ENCODE measurements at places on chromosomes 12 and 14.
A peak's percentile ranks its signal among the peaks of the same experiment; 100 is the strongest.

DNA sequence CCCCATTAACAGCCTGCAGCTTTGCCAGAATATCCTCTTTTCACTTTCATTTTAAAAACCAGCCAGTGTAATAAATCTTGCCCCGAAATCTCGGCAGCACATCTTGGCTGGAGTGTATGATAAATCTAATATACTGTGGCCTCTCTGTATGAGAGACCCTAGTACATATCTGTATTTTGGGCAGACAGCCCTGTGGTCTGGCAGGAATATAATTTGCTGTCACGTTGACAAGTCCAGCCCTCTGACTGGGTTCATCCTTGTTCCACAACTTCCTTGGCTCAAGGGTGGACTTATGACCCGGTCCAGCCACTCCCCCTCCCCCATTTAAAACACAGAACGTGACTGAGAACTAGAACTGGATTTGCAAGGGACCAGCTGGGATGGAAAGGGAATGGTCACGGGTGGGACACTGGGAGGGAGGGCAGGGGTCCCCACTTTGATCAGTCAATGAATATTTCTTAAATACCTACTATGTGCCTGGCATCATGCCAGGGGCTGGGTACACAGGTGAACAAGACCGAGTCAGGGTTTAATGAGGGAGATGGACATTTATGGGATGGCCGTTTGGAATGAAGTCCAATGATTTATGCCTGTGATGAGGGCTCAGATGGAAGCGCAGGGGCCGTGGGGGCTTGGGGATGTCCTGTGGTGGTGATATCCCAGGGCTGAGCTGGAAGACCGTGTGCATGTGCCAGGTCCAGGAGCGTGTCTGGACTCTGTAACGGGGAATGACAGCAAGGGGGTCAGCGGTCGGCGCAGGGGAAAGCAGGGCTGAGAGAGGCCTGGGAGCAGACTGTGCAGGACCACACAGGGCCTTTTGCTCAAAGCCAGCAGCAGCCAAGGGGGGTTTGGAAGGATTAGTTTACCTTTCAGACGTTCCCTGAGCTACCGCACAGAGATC lies 190.5 kb downstream of the PHETA1 start:
- DNase-seq: no peak

- no peak for DNase-seq
Measured at GRCh38 chr12:122886851-122887818, 8.8 kb downstream of the VPS37B start.

DNA sequence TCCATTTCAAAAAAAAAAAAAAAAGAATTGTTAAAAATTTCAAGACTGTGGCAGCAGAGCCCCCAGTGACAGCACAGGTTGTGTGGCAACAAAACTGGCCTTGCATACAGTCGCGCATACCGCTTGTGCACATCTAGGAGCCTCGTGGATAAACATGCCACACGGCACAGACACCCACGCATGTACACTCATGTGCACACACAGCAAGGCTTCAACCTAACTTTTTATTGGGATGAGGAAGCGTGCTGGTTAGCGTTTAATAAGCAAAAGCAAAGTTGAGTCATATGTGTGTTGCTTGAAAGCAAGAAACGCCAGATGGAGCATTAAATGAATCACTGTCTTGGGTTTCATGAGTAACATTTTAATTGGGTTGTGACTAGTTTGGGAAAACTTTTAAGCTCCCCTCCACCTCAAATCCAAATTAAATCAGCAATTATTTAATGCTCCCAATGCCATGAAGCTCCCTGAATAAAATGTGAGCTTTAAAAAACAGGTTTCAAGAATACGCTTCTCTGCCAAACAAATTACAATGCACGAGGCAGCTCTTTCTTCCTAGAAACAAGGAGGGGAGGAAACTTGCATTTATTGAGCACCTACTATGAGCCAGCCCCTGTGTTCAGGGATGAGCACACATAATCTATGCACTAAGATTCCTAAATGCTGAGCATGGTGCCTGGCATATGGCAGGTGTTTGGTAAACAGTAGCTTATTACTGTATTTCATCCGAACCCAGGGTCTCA lies 35.7 kb upstream of the EML1 start:
- no peak for DNase-seq

DNA sequence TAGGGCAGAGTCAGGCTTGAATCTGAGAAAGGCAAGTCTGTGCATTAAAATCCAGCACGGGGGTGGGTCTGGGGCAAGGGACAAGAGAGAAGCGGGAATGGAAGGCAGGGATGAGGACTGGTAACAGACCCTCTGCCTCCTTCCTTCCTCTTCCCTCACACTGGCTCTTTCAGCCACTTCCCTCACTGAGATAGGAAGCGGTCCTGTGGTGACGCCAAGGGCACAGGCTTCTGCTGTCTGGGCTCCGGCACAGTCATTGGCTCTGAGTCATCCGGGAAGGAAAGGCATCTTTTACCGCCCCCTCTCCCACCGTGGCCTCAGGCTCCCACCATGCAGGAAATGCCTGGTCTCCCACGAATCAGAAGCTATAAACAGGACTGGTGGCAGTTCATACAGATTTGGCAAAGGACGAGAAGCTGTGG lies 70.2 kb downstream of the ETV6 start:
- peak; percentile 71 for DNase-seq

- DNase-seq: no peak
Measured at GRCh38 chr14:50008562-50008961, 107.8 kb downstream of the VCPKMT start.

- DNase-seq: peak; percentile 91
Measured at GRCh38 chr14:100067971-100068959, 3.0 kb downstream of the EVL start.

DNA sequence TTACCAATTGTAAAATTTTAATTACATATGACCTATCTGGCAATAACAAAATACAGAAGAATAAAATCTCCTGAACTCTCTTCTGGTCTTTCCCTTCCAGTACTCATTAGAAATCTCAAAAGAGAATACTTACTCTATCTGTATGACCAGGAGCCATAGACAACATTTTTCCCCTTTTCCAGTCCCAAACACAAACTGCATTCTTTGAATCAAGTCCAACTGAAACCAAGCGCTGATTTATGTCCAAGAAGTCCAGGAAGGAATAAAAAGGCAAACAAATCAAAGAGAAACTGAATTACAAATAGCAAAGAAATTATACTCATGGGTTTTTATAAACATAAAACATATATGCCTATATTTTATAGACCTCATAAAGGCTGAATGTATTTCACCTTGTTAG lies 46.7 kb downstream of the EML5 start:
- no peak for DNase-seq

GRCh38 chr12:60501124-60501729 lies 905.4 kb downstream of the SLC16A7 start:
- DNase-seq: no peak

DNA sequence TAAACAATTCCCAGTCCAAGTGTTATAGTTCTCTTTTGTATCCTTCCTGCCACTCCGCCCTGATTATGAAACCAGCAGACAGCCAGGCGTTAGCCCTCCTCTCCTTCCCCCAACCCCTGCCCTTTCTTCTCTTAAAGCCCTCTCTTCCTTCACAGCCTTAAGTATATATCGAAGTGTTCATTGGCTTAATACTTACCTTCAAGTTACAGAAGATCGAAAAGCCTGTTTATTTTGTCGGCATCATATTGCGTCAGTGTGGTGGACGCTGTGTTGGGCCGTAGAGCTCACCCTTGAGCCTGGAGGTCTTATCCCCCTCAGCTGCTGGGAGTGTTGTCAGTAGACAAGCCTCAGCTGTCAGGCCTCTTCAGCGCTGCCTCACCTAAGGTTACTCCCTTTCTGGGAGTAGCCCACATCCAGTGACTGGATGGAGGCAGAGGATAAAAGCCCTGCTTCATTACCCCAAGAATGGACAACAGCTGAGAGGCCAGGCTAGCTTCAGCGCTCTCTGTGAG lies 36.2 kb downstream of the CMAS start:
- DNase-seq: no peak

GRCh38 chr12:99259040-99259934 lies 388.3 kb upstream of the GARIN6 start:
- DNase-seq: no peak

- DNase-seq: no peak
Measured at GRCh38 chr14:92519246-92520101, 5.9 kb downstream of the RIN3 start.

DNA sequence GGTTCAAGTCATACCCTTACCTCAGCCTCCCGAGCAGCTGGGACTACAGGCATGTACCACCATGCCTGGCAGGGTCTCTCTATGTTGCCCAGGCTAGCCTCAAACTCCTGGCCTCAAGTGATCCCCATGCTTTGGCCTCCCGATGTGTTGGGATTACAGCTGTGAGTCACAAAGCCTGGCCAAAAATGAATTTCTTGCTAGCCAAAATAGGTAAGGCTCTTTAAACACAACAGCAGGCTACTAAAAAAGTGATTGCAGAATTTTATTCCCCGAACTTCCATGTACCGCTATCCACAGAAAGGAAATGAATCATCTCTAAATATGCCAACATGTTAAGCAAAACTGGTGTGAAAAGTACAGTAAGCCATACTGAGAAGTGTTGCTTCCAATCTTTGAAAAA lies 50.6 kb downstream of the WDHD1 start:
- no peak for DNase-seq

DNA sequence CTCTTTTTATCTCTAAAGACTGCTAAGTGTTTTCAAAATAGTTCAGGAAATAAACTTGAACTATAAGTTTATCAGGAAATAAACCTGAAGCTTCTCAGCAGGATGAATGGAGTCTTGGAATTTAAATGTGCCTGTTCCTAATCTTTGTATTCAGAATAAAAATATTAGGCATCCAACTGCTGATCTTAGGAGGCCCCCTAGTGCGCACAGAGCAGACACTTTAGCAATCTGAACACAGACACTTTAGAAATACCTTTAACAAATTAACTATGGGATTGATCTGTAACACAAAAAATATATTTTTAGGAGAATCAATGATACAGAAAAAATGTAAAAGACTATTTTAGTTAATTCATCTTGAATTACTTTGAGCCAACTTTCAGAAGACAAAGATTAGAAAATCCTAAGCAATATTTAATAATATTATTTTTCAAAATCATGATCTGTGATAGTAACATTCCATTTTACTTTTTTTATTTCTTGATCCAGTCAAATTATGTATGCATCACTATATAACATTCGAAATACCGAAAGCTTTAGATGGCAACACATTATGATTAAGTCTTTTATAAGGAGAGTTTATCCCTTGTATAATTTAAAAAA lies 80.9 kb downstream of the SLC41A2 start:
- DNase-seq: peak; percentile 59

GRCh38 chr14:34548472-34548981 lies 9.0 kb upstream of the EAPP start:
- DNase-seq: no peak

Data from activated CD8-positive, alpha-beta memory T cell treated with anti-CD3 and anti-CD28 coated beads for 24 hours (primary cell).